ENCODE measurements at places on chromosomes 12 and 14. TPM values are rescaled to one million over a fixed set of nuclear protein-coding genes. Genes with fewer than 3 reads are reported as not detected.

IGFBP6 gene
- 121 TPM for total RNA-seq

CIROP gene
- total RNA-seq: not detected

CMA1 gene
- not detected for total RNA-seq

DHRS4 gene
- total RNA-seq: 28.8 TPM

TIGAR gene
- 16.4 TPM for total RNA-seq

Measured in heart left ventricle (tissue), 16 donors.